ENCODE measurements at places on chromosomes 3 and 15.

GRCh38 chr3:57383838-57384237, 91.4 kb upstream of the ASB14 start:
- DNase-seq = no peak

DNA sequence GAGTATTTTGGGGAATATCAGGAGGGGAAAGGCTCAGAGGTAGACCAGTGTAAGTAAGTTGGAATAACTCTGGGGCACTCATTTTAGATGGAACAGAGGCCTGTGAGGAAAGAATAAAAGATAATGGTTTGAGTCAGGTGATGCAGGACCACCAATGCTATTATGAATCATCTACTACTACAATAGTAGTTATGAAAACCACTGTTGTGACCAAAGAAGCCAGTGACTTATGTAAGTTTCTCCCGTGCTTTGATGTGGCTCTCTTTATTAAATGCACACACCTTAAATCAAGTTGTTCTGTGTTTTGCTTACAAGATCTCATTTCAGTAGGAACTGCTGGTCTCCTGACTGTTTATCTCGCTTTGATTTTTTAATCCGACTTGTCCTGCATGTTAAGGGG, 13.1 kb upstream of the GUCA1C start:
- DNase-seq = no peak

DNA sequence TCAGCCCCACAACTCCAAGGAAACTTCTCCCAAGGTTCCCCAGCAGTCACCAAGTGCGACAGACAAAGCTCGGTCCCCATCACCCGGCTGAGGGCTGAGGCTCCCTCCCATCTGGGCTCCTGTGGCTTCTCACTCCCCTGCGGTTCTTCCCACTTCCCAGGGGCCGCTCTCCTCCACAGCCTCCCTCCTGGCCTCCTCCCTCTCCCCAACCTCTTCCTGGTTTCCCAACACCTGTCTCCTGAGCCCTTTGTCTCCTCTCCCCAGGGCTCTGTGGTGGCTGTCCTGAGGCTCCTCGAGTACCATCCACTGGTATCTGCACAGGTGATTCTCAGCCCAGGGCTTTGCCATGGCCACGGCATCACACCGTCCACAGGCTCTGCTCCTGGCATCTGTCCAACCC, 113.2 kb upstream of the NSMCE3 start:
- DNase-seq = no peak

DNA sequence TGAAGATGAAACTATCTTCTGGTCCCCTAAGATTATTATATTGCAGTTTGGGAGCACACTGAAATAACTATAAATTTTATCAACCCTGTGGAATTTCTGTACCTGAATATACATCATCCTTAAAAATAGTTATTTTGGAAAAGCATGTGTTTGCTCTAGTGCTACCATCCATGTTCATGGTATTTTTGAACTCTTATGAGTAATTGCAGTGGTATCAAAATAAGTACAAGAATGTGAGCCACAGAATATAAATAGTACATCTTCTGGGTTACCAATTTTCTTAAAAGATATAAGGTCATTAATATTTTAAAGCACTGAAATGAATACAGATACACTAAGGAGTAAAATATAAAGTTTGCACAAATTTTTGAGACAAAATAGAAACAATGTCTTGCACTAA, 206.5 kb downstream of the CBLB start:
- no peak for DNase-seq

DNA sequence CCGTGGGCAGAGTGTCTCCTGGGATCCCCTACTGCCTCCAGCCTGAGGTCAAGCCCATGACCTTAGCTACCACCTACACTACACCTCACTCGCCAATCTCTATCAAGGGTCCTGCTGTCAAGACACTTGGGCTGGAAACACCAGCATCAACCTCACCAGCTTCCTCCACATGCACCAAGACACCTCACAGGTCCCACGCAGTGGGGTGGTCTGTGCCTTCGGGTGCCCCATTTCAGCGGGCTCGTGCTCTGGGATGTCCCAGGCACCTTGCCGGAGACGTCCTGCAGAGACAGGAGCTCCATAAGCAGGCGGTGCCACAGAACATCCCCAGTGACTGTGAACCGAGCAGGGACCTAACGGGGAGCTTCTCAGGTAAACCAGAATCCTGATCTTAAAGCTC, 20.0 kb downstream of the CYFIP1 start:
- DNase-seq = no peak

- DNase-seq = no peak
Measured at GRCh38 chr15:56808160-56808559, 74.9 kb upstream of the ZNF280D start.

DNA sequence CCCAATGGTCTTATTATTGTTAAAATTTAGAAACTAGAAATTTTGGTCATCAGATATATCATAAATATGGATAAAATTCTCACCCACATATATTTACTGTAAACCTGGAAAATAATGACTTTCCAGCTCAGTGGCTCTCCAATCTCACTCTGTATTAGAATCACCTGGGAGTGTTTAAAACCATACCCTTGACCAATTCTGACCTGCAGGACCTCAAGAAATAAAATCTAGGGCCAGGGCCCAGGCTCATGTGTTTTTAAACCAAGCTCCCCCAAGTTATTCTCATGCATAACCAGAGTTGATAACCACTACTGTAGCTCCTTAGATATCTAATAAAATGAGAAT, 372.1 kb downstream of the SHQ1 start:
- DNase-seq = no peak

Measured in stimulated activated naive B cell treated with anti-CD40 and anti-IgM and Interleukin-4, amounts not matched to agents 10 μg/mL and 1 μg/mL and 100 μg/mL, for 72 hours (primary cell).